CD8-positive, alpha-beta memory T cell (primary cell): ENCODE measurements at places on chromosomes 6 and 20.

- no peak for DNase-seq
These were observed 5.0 kb downstream of the PYGB start for GRCh38 chr20:25252686-25253421.

GRCh38 chr20:49901588-49901987, 13.7 kb downstream of the SPATA2 start:
- no peak for DNase-seq

DNA sequence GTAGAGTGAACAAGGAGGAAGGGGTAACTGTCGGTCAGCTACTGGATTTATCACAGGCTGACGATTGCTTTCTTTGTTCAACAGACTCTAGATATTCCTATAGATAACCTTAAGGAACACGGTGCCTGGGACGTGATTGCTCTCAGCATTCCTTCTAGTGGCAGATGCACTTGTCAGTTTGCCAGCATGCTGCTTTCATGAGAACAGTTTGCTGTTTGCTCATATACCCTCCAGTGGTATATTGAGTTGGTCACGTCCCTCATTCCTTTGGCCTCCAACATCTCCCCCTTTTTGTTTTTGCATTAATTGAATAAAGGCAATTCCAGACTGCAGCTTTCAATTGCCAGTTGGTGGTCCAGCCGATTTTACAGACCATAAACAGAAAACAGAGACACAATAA, 76.8 kb upstream of the BTN3A2 start:
- DNase-seq = no peak

DNA sequence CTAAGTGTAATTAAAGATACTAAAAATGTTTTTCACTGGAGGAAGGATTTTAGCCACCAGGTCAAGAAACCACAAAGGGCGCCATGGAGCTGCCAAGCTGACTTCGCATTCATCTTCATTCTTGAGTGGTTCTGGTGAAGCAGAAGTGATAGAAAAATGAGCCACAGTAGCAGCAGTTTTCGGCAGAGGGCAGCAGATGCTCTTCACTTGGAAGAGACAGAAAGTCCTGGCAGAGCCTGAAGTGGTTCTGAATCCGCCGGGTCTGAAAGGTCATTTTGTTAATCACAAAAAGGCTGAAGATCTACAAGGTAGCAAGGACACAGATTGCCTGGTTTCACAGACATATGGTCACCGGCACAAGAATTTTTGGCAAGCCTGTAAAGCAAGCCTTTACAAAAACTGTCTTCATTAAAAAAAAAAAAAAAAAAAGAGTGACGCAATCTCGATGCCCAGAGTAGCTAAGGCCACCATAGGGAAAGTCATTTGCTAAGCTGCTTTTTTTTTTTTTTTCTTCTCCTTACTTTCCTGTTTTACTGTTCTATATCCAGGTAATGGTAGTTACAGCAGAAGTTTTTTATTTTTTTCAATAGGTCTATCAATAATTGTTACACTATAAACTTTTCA, 345.1 kb upstream of the AGPAT4 start:
- no peak for DNase-seq

GRCh38 chr20:51128198-51128597, 105.3 kb upstream of the KCNG1 start:
- no peak for DNase-seq

DNA sequence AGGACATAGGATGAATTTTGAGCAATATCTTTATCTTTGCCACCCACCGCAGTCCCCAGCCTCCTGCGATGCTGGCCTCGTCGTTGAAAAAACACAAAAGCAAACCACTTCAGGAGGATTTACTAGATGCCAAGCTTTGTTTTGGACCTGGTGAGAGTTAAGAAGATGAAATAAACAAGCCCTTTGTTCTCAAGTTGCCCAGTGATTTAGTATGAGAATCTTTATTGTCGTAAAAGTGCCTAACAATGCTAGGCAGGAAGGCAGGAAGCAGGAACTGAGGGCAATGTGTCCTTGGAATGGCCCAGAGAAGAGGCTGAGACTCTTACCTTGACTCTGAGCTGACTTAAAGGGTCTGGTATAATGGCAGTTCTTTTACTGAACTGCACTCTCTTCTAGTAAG, 116.0 kb downstream of the TRMT11 start:
- DNase-seq = no peak

GRCh38 chr6:7802662-7803061, 76.8 kb downstream of the BMP6 start:
- DNase-seq = no peak

GRCh38 chr20:34437330-34437986, 74.4 kb downstream of the ITCH start:
- DNase-seq = no peak

- DNase-seq = no peak
These were observed 150.5 kb downstream of the IPCEF1 start for GRCh38 chr6:154206141-154206540.

DNA sequence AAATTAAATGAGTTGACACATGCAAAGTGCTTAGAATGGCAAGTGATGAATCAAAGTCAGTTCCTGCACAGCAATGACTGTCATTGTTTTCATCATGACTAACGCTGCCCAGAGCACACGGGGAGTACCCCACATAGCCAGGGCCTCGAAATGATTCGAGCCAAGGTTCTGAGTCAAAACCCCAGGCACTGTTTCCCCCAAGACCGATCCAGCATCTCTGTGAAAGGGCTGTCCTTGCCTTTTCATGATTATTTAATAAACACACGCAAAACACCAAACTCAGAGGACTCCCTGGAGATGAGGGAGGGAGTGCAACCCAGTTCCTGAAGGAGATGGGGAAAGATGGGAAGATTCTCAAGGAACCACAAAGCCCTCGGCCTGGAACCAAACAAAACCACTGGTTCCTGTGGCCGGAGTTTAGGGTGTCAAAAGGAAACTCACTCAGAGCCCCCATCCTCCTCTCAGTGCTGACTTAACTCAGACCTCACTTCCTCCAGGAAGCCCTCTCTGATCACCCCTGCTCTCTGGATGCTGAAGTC, 3.8 kb downstream of the PREX1 start:
- DNase-seq = no peak

DNA sequence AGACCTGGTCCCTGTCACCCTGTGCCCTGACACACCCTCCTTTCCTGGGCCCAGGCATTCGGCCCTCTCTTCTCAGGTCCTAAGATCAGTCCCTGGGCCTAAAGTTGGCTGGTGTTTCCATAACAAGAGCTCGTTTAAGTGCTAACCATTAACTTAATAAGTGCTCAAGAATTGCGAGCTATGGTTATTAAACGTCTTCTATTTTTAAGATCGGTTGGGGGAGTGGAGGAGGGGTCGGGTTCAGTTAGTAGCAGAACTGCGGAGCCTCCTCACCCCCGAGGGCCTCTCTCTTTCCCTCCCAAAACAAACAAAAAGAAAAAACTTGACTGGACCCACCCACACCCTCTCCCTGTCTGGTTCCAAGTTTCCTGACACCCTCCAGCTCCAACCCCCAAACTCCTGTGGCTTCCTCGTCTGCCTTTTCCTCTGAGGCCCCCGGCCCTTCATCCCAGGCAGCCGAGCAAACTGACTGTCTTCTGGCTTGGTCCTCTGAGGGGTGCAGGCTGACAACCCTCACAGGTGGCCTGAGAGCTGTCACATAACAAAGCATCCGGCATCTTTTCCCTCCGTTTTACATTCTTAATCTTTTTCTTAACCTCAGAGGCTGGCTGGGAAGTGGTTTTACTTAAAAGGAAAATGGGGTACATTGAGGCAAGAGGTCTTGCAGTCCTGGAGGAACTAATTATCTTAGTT, 2.0 kb downstream of the STK35 start:
- no peak for DNase-seq

DNA sequence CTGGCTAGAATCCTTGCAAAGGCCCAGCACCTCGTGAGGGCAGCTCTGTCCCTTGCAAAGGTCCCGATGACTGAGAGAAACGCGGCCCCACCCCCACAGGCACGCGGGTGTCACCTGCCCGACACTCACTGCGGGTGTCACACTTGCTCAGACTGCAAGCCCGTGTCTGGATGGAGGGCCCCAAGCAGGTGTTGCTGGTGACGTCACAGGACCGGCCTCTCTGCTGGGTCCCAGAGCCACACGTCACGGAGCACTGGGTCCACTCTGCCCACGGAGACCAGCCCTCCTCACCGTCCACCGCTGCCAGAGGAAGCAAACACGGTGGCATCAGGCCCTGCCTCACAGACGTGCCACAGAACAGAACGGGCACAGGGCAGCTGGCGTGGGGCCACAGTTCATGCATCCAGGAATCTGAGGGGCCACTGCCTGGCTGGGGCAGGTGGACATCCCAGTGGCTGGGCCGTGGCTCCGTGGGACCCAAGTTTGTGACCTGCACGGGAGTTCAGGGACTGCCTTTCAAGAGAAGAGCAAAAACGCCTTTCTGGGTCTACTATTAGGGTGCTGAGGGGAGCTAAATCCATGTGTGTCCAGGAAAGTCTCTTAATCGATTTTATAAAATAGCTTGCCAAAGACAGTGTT, 16.0 kb downstream of the THBS2 start:
- DNase-seq = no peak

DNA sequence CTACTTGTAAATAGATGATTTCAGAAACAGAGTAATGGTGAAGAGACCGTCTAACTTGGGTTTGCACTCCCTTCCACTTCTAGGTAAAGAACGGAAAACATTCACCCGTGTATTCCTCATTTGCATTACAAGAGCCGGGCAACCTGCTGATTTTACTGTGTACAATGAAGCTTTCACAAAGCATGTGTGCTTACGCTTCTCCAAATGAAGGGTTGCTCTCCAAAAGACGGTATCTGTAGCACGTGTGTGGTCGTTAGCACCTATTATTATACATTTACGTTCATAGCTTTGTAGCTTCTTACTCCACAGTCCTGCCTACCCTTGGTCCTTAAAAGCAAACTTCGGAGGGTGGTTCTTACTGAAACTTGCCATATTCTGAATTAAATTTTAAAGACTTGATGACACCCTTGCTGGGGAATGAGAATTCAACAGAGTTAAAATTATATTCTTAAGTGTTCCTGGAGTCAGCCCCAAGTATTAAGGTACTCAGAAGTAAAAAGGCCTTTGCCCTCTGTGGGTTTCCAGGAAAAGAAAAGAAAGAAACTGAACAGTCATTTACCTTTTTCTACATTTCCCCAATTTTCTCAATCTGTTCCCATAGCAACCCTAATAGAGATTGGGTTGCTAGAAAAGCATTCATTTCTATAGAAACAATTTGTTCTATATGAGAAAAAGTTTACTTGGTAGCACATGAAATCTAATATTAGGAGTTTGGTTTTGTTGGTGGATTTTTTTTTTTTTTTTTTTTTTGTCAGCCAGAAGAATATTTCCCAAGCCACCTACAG, 61.9 kb upstream of the KCNG1 start:
- DNase-seq = no peak

GRCh38 chr20:45578231-45578630, 853 bp downstream of the WFDC8 start:
- no peak for DNase-seq
